ENCODE measurements at places on chromosomes 2 and 18.

GRCh38 chr2:59584958-59585357, 968.5 kb downstream of the BCL11A start:
- no peak for DNase-seq

DNA sequence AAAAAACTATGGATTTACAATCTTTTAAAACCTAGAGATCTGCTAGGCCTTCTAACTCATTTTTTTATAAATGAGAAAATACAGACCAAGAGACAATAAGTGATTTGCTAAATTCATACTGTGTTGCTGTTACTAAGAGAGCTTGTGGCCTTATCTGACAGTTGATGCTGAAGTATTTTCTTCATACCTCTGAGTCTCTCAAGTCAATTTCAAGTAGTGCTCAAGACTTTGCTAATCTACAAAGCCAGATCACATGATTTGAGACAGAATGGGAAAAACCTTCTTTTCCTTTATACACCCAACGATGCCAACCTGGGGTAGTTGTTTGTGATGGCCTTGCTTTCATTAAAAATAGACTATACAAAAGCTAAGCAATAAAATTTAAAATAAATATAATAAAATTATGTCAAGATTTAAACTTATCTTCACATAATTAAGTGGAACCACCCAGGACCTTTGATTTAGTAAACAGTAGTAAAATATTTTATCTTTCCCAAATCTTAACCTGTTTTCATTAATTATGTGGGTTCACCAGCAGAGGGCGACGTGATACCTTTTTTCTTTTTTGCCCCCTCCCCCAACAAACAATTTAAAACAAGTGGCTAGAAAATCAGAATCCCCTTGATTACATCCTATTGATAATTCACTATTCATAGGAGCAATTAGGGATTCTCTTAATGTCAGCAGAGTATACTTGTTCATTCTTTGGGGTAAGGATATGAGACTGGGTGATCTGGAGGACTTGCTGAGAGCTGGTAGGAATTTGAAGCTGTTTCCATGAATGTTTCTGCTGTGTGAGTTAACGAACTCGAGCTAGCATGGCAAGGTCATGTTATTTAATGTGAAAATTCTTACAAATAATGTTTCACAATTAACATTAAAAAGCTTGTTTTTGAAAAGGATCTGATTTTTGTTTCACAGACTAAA, 49.6 kb upstream of the SLC5A7 start:
- DNase-seq, result no peak

DNA sequence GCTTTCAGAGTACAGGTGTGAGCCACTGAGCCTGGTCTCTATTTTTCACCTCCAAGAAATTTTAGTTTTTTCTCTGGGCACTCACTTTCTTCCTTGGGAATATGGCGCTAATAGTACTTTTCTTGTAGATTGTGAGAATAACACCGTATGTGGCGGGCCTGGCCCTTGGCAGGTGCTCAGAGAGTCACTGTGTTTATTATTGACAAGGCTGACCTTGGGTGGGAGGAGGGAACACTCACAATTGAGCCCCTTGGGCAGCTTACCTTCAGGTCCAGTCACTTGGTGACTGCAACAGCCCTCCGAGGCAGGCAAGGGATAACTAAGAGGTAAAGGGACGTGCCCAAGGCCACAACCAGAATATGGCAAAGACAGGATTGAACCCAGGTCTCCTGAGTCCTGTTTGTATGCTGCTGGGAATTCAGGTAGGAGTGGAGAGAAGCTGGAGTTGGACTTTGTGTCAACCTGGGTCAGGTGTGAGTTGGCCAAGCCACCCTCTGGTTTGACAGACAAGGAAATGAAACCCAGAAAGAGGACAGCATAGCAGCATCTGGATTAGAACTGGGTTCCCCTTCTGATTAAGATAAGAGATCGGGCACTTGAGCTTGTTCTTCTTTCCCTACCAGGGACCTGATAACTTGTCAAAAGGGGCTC, 2.8 kb upstream of the STK25 start:
- DNase-seq, result no peak

DNA sequence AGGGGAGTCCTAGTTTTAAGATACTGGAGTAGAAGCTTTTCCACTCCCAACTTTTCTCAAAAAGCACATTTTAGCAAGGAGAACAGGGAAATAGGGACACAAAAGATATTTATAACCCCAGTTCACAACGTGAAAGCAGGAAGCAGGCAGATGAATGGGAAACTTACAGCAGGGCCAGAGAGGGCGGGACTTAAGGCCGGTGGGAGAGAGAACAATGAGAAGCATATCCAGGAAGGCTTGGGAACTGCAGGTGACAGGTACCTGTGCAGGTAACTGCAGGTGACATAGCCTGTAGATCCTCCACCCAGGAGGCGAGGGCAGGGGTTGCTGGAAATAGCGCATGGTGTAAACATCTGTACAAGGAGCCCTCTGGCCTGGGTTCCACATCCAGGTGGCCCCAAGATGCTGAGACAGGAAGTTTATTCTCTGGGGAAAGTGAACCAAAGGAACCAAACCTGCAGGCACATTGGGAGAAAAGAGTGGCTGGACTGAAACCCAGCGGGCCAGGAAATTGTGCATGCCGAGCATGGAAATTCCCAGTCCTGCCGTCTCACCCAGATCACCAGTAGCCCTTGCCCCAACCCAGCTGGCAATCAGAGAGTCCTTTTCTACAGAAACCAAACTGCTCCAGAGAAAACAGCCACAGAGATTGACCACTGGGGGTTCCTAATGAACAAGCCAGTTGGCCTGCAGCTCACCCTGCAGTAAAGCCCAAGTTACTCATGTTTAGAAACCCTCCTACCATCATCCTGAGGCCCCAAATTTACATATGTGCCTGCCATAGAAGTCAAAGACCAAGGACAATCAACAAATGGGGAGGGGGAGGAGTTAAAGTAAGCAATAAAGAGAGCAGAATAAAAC, 24.3 kb upstream of the COL6A3 start:
- no peak for DNase-seq

GRCh38 chr2:86238354-86238753, 39.1 kb downstream of the MRPL35 start:
- no peak for DNase-seq

- DNase-seq, result no peak
Measured at GRCh38 chr2:232973796-232974195, 39.3 kb downstream of the NGEF start.

DNA sequence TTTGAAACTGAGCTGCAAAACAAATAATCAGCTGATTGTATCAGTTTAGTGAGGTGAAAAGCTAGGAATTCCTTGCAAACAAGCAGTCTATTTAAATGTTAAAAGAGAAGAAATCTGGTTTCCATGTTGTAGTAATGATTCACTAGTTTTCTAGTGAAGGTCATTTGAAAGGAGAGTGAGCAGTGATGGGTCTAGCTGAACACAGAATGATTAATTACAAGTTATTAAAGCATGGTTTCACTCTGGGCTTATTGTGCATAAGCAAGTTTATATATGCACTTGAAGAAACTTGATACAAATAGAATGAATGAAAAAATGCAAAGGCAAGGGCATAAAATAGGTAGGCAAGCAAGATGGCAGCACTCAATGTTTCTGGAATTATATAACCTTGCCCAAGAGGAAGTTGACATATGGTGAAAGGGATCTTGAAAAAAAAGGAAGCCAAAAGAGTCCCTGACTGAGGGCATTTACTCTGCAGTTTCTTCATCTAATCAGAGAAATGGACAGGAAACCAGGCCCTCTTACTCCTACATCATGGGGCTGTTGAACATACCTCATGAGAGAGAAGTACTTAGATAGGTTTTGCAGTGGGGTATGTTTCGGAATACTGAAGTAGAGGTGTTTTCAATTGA, 53.2 kb downstream of the PLCL1 start:
- no peak for DNase-seq

- no peak for DNase-seq
Measured at GRCh38 chr2:104845946-104846785, 7.7 kb upstream of the POU3F3 start.

DNA sequence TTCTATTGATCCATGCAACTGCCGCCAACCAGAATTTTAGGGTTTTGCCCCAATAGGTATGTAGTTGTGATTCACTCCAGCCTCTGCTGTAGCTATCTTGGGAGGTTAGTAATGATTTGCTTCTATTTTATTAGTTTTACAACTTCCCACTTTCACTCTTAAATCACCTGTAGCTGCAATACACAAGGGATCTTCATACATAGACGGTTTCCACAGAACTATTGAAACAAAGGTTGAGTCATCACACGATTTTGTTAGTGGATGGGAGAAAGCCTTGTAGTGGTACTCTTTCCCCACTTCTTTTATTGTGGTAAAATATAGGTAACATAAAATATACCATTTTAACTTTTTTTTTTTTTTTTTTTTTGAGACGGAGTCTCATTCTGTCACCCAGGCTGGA, 104.2 kb upstream of the SPRED2 start:
- DNase-seq, result no peak

DNA sequence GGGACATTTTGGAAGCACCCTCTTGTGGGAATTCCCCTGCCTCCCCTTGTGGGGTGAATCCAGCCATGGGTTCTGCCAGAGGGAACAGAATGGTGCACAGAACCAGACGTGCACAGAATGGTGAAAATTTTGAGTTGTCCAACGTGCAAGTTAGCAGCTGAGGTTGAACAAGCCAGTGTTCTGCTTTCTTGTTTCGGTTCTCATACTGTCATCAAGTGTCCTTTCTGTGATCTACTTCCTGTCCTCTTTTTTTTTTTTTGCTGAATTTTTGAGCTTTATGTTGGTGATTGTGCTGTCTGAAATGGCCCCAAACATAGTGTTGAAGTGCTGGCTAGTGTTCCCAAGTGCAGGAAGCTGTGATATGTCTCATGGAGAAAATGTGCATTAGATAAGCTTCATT, 21.5 kb upstream of the REEP1 start:
- DNase-seq, result no peak
